ENCODE measurements at places on chromosomes 5 and 9.

- no peak for DNase-seq
Observed at GRCh38 chr5:149216496-149216895, 55.2 kb upstream of the AFAP1L1 start.

DNA sequence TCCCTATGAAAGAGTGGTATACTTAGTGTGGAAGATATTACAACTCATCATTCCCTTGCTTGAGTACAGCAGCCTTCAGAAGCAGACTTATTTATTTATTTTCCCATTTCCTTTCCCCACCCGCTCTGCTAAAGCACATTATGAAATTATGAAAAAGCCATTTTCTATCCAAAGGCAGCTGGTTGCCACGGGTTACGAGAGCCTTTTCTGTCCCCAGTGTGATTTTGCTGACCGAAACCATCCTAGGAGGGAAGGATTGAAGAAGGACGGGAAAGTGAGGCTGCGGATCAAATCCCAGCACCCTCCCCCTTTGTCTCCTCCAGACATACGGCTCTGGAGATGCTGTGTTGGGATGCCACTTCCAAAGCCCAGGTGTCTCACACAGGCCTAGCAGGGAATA lies 246.9 kb downstream of the TLR4 start:
- no peak for DNase-seq

DNA sequence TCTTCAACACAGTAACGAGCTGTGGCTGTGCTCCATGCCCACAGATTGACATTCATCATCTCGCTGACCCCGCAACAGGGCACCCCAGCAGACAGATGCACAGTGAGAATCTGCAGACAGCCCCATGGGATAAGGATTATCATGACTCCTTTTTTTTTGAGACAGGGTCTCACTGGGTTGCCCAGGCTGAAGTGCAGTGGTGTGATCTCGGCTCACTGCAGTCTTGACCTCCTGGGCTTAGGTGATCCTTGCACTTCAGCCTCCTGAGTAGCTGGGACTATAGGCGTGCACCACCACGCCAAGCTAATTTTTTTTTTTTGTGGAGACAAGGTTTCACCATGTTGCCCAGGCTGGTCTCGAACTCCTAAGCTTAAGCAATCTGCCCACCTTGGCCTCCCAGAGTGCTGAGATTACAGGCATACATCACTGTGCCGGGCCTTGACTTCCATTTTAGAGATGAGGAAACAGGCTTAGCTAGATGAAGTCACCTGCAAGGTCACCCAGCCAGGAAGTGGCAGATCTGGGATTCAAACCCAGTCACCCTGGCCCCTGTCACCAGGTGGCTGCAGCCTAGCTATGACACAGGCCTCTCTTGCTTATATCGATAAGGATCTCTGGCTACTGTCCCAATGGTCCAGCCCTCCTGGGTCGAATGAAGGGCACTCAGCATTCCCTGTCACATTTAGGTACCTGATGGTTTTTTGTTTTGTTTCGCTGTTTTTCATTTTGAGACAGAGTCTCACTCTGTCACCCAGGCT lies 5.1 kb downstream of the AIF1L start:
- no peak for DNase-seq

DNA sequence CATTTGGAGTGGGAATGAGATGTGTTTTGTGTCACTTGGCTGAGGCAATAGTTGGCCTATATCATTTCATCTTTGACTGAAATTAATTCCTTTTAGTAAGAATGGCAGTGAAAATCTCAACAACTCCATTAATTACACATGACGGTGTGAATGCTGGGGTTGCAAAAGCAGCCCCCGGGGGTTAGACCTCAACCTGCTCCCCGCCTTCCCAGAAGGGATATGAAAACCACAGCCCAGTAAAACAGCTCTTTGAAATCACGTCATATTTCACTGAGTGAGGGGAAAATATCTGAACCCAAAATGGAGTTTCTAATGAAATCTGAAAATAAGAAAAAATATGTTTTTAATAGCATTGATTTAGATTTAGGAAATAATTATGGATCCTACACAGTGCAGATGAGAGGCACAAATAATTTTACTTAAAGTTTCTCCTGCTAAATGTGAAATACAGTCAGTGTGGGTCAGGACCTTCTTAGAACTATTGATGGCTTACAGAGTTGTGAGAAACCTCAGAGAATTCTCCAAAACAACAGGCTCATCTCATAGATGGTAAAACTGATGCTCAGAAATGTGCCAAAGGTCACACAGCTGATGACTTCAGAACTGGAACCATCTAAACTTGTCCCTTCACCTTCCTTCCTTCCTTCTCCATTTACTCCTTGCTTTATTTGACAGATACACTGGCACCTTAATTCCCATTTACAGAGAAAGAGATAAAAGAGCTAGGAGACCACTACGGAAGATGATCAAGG lies 96.5 kb downstream of the SPOCK1 start:
- no peak for DNase-seq

DNA sequence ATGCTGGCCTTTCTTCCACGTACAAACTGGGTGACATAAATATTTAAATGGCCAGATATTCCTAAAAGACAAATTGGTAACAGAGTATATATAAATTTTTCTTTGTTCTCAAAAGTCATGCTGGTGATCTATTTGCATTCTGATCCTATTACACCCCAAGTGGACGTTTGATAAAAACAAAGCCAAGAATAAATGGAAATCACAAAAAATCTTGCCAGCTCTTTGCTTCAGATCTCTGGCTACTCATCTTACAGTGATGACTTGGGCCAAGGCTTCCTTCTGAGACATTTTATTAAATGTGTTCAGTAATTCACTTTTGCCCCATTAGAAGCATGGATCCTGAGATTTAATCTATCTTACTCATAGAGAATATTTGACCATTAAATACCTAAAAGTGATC lies 444.3 kb upstream of the PIK3R1 start:
- DNase-seq, result no peak

DNA sequence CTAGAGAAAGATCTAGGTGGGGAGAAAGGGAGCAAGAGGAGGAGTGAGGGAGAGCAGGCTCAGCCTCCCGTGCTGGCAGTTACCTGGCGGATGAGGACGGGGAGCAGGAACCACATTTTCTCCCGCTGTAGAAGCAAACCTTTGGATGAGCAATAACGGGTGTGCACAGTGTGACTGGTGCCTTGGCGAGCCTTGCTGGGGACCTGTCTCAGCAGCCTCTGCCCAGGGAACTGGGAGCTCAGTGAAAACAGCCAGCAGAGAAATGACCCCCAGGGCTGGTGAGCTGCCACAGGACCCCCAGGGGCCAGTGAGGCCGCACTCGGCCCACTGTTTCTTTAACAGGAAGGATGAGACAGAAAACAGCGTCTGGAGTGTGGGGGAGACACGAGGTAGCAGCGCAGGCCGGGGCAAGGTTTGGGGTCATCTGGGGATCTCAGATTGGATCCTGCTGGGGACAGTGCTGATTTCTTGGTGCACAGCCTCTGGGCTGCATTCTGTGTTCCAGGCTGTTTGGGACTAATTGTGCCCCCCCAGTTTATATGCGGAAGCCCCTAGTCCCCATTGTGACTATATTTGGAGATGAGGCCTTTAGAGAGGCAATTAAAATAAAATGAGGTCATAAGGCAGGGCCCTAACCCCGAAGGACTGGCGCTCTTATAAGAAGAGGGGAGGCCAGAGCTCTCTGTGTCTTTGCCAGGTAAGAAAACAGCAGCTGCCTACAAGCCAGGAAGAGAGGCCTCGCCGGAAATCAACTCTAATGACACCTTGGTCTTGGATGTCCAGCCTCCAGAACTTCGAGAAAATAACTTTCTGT lies 118.8 kb upstream of the PHYKPL start:
- no peak for DNase-seq

DNA sequence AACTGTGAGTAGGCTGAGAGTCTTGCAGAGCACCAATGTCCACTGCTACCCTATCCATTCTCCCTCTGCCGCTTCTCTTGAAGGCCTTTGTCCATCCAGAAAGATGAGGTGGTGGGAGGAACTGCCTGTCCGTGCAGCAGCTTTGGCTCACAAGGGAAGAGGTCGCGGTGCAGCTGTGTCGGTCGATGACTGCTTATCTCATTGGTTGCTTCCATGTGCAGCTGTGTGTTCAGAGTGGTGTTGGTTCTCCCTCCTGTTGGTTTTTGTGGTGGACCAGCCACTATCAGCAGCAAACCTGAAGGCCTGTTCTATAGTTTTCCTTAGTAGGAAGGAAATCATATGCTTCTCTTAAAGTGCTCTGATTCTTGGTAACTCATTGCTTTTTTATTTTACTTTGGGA lies 40.7 kb downstream of the SPTAN1 start:
- no peak for DNase-seq

- DNase-seq, result no peak
Observed at GRCh38 chr5:136106351-136107031, 26.2 kb upstream of the SMAD5 start.

- DNase-seq, result peak; percentile 38
Observed at GRCh38 chr9:96014078-96014477, 138.6 kb downstream of the ERCC6L2 start.

DNA sequence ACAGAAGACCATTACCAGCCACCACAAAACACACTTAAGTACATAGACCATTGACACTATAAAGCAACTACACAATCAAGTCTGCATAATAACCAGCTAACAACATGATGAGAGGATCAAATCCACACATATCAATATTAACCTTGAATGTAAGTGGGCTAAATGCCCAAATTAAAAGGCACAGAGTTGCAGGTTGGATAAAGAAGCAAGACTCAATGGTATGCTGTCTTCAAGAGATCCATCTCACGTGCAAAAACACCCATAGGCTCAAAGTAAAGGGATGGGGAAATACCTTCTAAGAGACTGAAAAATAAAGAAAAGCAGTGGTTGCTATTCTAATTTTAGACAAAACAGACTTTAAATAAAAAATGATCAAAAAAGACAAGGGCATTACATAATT lies 113.6 kb upstream of the CD180 start:
- no peak for DNase-seq

DNA sequence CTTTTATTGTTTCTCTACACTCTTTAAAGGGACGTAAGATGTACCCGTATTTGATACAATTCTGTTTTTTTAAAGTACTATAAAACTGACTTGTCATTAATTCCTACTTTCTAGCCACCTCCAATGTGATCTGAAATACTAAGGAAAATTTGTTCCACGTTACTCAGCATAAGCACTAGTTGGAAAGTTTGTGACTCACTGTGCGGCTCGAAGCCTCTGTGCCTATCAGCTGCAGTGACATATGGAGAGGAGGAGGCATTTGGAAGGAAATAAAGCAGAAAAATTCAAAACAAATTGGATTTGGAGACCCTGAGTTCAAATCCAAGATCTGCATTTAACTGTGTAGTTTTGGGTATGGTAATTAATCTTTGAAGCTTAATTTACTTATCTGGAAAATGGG lies 339.3 kb downstream of the BRINP1 start:
- no peak for DNase-seq

DNA sequence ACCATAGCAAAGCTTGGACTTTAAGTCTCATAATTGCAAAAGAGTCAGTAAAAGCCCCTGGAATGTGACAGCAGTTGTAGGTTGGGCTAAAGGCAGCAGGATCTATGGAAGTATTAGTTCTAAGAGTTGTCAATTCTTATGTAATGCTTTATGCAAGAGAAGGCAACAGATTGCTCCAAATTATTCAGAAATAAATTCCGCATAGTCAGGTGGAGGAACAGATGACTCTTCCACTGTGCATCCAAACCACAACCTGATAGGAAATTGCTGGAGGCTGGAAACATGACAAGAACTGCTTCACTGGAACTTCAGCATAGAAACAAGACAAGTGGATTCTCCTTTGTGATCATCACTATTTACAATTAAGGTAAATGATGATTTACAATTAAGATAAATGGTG lies 101.0 kb downstream of the STARD4 start:
- no peak for DNase-seq

- DNase-seq, result no peak
Observed at GRCh38 chr9:97848215-97848479, 4.9 kb upstream of the FOXE1 start.

GRCh38 chr5:142151436-142152383 lies 43.1 kb downstream of the NDFIP1 start:
- peak; percentile 20 for DNase-seq

GRCh38 chr9:93467462-93467861 lies 14.1 kb upstream of the FAM120AOS start:
- DNase-seq, result no peak

DNA sequence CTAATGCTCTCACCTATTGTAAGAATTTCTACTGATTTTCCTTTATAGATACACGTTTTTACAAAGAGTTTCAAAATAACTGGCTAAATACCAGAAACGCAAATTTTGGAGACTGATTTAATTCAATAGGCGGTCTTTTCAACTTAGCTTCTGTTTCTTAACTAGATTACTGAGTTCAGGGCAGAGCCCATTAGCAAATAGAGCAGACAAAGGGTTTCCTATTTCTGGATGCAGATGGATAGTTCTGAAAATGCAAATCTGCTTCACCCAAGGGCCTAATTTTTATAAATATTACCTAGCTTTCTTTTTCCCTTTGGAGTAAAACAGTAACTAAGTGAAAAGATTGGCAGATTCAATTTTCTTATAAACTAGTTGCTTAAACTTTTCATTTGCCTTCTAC lies 13.6 kb upstream of the KIAA1958 start:
- DNase-seq, result no peak

- DNase-seq, result no peak
Observed at GRCh38 chr9:93033531-93033930, 25.0 kb upstream of the SUSD3 start.

DNA sequence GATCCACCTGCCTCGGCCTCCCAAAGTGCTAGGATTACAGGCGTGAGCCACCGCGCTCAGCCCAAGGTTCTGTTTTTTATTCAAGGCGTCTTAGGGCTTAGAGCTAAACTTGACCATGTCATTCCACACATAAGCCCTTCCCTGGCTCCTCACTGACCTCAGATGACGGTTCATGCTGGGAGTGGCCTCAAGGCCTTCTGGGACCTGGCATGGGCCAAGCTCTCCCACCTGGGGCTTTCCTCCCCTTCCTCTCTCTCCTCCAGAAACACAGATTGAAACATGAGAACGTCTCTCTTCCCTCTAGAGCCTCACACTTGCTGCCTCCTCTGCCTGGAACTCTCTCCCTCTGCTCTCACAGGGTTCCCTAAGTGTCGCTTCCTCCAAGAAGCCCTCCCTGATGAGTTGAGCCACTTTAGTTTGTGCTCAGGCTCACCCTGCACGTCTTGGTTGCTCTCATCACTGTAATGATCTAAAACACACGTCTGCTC lies 155.6 kb upstream of the IER5L start:
- DNase-seq, result no peak

GRCh38 chr9:10146517-10147331 lies 466.1 kb downstream of the PTPRD start:
- DNase-seq, result no peak

DNA sequence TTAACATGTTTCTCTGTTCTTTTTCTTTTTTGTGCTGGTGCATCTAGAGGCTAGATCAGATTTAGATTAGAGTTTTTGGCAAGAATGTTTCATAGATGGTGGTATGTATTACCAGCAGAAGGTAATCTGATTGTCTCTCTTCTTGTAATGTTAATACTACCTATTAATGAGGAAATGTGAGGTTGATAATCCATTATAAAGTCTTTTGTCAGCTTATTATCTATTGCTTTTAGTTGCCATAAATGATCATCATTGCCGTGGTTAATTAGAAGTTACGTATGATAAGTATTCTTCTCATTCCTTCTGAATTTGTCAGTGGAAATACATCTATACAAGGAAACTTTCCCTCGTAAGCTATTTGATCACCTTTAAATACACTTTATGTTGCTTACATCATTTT lies 135.0 kb downstream of the PAM start:
- DNase-seq, result no peak
